ENCODE measurements at places on chromosomes 7 and 10.

DNA sequence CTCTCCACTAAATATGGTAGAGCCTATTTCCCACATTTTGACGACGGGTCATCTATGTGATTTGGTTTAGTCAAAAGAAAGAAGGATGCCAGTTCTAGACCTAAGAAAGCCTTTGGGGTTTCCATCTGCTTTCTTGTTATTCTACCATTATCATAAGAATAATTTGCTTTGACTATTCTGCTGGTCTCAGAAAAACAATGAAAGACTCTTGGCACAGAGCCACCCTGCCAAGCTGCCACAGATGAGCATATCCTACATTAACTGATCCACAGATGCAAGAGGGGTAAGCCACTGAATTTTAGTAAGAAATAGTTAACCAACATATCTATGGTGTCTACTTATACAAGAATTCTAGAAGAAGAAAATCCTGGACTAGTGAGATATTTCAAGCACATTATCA lies 158.6 kb upstream of the MAGI2 start:
- DNase-seq = no peak

DNA sequence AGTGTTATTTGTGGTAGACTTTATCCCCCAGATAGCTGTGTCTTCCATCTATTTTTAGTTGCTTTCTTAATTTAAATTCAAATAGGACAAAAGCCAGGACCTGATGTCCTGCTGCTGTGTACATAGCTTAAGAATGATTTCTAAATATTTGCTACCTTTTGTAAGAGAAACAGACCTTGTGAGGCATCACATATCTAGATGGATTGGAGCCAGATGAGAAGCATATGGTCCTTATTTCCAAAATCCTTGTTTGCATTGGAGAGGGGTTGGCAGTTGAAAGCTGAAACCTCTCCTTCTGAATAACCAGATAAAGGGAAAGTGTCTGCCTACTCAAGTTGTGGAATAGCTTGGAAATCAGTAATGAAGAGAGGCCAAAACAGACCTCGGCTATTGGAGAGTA lies 50.7 kb upstream of the AMPH start:
- DNase-seq = no peak

DNA sequence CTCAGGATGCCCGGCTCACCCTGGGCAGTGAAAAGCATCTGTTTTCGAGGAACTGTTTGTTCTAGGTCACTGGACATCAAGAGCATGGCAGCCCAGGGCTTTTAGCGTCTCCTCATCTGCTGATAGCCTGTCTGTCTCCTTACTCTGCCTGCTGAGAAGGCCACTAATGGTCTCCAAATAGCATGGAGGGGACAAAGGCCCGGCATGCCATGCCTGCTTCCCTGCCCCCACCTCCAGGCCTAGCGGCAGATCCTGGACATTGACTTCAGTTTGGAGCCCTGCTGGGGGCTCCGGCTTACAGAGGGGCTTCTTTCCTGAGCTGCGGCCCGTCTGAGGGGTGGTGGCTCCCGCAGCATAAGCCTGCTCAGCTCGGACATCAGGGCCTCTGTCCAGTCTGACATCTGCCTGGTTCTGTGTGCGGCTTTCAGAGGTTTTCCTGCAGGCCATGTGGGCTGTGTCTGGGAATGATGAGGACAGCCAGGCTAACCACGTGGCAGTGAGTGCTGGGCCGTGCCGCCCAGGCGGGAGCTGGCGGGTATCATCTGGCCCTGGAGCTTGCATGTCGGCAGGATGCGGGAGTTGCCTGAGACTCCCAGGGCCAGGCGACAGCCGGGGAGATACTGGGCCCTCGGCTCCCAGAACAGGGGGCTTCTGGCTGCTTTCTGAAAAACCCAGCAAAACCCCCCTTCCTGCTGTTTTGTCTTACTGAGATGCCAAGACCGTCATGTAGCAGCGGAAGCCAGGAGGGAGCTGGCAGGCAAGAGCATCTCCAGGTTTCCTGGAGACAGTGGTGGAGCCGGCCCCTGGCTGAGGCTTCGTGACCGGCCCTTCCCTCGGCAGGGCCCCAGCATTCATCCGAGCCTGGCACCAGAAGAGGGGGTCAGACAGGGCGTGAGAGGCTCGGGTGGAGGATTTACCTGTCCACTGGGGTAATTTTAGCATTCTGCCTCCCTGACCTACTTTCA lies 9.2 kb downstream of the PFKFB3 start:
- no peak for DNase-seq

- no peak for DNase-seq
Observed at GRCh38 chr10:35007858-35008301, 82.3 kb downstream of the CUL2 start.

GRCh38 chr10:122854648-122855047 lies 9.0 kb upstream of the CUZD1 start:
- no peak for DNase-seq

DNA sequence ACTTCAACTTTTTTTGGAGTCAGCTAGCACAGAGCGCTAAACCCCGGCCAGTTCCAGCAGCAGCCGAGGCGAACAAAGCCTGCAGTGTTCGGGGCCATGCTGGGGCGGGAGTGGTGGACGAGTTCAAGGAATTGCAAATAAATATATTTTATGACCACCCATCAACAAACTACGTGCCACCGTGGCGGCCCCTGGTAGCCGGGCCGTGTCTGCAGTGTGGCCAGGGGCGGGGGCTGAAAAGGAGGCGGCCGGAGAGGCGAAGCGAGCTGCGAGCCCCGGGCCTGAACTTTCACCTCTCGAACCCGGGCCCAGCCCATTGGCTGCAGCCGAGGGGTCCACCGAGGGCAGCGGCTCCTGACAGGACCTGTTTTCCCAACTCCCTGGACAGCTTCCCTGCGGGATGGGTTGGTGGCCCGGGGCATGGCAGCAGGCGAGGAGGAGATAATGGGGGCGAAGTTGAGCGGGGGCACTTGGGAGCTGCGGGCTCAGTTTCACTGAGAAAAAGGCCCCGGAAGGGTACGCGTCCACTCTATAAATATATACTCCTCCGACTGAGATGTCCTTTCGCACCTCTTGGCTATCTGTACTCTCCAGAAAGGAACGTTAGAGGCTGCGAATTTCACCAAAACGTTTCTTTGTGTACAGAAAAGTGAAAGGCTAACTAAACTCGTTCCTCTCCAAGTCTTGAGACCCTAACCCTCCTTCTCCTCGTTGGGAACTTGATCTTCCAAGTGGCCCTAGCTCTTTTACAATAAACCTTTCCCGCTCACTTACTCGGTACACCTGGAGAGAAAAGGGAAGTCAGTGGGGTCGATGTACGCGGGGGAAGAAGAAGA lies 164.6 kb upstream of the PPP1R3A start:
- no peak for DNase-seq

- DNase-seq = no peak
Observed at GRCh38 chr10:125158601-125159485, 1.5 kb downstream of the CTBP2 start.

DNA sequence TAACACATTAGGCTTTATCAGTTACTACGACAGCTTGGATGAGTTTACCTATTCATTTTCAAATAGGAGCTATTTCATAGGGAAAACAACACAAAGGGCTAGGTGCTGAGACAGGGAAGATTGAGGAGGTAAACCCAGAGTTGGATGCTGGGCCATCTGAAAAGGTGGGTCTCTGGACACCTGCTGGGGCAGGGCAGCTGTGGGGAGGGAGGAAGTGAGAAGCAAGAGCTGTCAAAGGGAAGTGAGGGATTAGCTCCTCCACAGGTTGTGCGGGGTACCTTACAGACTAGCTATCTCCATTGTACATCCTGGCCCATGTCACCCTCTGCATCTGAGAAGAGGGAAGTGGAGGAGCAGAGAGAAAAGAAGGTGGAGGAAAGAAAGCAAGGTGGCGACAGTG lies 48.9 kb downstream of the BLNK start:
- DNase-seq = no peak

DNA sequence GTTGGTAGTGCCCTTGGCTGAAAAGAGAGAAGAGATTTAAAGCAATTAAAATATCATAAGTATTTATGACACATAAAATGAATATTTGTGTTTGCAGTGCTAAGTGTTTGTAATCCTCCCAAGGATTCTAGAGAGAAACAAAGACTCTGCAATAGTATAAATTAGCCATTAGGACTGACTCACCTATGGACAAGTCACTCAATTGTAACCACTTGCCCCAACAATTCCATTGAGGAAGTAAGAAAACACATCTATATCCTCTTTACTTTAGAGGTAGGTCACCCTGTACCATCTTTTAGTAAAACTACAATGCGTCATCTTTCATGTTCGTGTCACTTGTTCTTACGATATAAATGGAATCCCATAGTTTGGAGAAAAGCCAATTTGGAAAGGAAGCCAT lies 85.7 kb upstream of the INHBA start:
- DNase-seq = no peak

DNA sequence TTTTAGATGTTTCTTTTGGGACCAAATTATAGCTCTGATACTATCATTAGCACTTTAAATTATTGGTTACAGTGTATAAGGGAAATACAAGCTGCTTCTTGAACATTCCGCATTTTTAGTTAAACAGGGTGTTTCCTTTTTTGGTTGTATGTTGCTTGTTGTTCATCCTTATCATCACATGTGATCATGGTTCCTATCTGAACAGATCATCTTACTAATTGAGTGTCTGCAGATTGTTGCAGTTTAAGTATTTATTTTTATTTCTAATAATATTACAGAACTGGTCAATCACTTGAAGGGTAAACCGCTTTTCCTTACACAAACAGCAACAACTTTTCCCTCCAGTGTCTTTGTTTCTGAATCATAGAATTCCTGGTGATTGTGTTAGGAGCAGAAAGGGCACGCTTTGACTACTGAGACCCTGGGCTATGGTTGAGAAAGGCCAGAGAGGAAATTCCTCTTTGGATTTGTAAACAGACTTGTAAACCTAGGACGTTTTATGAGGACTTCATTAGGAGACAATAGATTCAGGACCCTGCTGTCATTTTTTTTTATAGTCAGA lies 37.2 kb downstream of the CHN2 start:
- no peak for DNase-seq

GRCh38 chr10:112999102-112999501 lies 49.1 kb downstream of the TCF7L2 start:
- no peak for DNase-seq

Data from stimulated activated CD4-positive, alpha-beta T cell treated with anti-CD3 and anti-CD28 coated beads, Interleukin-4, amount 100 ng/mL, for 24 hours (primary cell).